ENCODE measurements at places on chromosomes 2 and 18.

DNA sequence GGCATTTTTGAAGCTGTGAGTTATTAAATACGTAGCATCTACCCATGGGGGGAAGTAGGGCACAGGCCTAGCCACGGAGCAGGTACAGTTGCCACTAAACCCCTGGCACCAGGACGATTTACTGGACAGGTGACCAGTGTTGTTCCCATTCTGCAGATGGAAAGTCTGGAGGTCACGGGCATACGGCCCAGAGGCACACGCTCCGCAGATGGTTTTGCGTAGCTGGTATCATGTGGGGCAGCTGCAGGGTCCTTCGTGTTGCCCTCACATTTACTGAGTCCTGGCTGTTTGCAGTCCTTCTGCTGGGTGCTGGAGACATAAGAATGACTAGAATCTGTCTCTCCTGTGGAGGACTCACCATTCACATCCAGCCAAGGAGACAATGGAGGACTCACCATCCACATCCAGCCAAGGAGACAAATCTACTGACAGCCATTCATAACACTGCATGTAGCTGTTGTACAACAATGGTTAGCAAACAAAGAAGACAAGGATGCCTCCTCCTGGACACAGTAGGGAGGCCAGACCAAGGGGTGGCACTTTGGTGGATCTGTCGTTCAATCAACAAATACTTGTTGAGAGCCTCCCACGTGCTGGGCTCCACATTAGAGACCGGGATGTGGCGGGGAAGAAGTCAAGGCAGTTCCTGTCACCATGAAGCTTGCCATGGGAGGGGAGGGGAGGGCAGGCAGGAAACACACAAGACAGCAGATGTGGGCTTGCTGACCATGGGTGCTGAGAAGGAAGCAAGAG, 24.9 kb downstream of the TWIST2 start:
- DNase-seq, result no peak

DNA sequence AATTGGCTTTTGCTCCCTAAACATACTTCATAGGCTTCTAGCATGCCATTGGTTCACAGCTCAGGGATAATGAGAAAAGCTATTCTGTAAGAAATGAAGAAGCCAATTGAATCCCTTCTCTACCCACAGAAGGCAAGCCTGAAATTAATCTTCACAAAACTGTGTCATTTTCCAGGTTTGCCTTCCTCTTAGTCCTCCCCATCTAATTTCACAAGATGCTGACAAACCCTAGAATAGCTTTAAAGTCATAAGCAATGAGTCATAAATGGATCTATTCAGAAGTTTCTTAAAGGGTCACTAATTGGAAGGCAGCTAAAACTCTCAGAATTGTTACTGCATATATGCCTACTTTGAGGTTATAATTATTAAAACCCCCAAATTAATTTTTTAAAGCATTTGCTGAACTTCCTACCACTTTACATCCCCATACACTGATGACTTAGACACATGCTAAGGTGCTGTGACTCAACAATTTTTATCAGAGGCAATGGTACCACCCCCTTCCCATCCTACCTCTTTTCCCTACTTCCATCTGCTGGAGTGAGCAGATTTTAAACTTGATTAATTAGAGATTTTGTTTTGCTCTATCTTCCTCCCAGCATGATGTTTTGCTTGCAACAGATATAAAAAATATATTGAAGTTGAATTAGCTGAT, 51.3 kb upstream of the NABP1 start:
- DNase-seq, result no peak

DNA sequence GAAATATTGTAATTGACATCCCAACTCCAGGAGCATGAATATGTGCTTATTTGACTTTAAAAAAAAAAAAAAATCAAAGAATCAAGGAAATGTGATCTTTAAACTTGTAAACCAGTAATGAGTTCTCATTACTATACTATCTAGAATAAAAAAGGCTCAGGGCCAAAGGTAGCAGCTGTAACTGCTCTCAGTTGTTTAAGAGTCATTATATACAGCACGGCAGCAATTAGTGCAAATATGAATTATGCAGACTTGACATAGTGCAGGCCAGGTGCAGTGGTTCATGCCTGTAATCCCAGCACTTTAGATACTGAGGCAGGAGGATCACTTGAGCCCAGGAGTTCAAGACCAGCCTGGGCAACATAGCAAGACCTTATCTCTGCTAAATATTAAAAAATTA, 125.7 kb upstream of the TTC39C start:
- no peak for DNase-seq

DNA sequence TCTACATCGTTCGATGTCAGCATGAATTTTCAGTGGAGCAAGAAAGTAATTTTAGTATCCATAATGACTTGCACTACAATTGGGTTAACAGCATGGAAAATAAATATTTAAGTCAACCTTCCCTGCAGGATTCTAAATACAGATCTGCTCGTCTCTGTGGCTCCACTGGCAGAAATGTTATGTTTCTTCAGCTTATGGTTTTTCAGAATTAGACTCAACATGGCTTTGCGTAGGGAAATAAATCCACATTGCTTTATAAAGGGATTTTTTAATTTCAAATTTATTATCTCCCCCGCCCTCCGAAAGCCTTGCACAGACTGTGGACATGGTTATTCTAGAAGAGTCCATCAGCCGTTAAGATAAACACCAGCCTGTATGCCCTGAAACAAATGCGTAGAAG, 18.2 kb downstream of the TNFRSF11A start:
- DNase-seq, result no peak

GRCh38 chr18:5294113-5294456, 1.4 kb downstream of the ZBTB14 start:
- no peak for DNase-seq

DNA sequence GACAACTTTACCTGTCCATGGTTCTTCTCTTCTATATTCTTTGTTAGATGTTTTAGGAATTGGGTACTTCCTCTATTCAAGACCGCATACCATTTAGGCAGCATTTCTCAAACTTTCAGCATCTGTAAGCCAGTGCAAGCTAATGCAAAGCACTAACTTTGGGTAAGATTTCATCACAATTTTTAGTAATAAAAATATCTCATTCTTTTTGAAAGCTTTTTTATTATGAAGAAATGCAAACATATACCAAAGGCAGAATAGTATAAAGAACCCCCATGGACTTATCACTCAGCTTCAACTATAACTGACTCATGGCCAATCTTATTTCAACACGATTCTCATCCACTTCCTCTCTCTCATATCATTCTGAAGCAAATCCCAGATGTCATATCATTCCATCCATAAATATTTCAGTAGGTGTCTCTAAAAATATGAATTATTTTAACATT, 32.9 kb downstream of the INO80C start:
- no peak for DNase-seq

GRCh38 chr2:47897883-47898731, 8.2 kb downstream of the FBXO11 start:
- no peak for DNase-seq

DNA sequence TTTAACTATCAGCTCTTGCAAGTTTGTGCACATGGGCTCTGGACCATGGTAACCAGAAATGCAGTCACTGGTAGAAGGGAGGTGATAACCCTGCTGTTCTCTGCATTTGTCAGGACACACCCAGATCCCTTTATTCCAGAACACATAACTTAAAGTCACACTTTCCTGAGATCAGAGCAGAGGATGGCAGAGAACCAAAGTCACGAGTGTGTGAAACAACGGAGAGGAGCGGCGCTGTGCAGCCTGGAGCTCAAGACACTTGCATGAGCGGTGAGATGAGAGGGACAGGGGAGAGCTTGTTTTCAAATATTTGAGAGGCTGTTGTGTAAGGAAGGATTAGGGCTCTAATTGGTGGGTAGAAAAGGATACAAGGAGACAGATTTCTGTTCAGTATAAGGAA, 43.3 kb upstream of the AAK1 start:
- no peak for DNase-seq

DNA sequence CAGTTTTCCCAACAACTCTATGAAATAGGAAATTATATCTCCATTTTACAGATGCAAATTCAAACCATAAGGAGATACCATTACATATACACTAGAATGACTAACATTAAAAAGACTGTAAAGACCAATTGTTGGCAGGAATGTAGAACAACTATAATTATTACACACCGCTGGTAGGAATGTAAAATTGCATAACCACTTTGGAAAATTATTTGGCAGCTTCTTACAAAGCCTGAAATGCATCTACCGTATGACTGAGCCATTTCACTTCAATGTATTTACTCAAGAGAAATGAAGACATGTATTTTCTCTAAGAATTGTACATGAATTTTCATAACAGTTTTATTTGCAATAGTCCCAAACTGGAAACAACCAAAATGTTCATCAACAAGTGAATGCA, 189.1 kb upstream of the BCL2L11 start:
- DNase-seq, result no peak

DNA sequence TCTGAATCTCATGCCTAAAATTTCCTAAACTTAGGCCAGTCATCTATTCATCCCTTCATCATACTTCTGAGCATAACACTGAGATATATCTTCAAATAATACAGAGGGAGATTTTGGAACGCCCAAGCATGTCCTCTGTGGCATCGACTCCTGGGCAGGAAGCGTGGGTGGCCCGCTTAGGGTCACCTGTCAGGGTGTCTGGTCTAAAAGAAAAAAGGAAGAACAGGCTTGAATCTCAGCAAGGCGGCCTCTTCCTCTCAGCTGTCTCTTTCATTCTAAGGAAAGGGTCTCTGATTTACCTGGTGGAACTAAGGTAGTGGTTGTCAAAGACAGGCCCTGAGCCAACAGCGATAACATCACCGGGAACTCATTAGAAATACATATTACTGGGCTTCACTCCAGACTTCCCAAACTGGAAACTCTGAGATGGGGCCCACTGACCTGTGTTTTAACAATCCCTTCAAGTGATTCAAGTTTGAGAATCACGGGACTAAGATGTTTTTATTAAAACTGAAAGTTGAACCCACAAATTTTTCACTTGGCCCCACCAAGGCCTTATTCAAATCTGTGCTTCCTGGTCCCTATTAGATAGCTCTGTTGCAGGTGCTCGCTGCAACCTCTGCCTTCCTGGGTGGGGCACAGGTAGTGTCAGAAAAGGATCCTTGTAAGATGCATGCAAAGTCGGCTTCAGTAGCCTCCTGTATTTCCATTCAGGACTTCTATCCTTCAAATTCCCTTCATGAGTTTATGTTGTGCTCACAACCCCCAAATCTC, 162.3 kb upstream of the CCDC68 start:
- no peak for DNase-seq

- DNase-seq, result no peak
These were observed 395.1 kb downstream of the FBXO15 start for GRCh38 chr18:73752546-73752945.

- DNase-seq, result no peak
These were observed 123.6 kb upstream of the CDCA7 start for GRCh38 chr2:173231042-173231441.

GRCh38 chr2:160431441-160431840, 62.2 kb downstream of the RBMS1 start:
- DNase-seq, result no peak

DNA sequence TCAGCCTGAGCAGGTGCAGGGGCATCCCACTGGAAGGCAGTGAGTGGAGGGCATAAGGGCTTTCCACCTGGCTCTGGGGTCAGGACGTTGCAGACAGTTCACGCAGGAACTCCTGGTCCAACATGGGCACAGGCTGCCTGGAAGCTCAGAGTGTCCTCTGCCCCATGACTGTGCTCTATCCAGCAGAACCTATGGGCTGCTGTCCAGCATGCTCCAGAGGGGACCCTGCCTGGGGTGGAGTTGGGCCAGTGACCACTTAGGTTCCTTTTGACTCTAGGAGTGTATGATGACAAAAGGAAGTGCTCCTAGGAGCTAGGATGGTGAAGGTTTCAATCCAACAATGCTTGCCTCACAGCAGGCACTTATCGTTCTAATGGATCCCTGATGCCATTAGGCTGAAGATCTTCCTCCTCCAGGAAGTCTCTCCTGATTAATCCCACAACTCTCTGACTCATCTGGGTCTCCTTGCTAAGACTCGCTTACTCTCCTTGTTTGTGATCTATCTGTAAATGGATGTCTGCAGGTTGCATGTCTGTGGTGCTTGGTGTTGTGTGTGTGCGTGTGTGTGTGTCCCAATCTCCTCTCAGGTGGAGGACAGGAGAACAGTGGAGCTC, 224.0 kb downstream of the CELF4 start:
- DNase-seq, result no peak

DNA sequence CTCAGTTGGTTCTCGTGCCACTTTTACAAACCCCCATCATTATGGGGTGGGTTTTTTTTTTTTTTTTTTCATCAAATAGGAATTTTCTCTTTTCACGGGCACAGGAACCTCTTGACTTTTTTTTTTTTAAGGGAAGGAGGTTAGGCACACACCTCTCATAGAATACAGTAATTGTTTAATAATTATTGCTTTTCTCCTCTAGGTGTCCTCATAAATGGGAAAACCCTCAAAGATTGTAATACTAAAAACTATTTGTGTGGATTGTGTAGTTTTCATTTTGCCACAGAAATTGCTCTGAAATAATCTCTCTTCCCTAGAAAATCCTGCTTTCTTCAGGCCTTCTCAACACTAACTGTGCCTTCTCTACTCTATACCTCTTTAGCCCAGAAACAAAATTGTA, 147.3 kb downstream of the GREB1L start:
- no peak for DNase-seq

DNA sequence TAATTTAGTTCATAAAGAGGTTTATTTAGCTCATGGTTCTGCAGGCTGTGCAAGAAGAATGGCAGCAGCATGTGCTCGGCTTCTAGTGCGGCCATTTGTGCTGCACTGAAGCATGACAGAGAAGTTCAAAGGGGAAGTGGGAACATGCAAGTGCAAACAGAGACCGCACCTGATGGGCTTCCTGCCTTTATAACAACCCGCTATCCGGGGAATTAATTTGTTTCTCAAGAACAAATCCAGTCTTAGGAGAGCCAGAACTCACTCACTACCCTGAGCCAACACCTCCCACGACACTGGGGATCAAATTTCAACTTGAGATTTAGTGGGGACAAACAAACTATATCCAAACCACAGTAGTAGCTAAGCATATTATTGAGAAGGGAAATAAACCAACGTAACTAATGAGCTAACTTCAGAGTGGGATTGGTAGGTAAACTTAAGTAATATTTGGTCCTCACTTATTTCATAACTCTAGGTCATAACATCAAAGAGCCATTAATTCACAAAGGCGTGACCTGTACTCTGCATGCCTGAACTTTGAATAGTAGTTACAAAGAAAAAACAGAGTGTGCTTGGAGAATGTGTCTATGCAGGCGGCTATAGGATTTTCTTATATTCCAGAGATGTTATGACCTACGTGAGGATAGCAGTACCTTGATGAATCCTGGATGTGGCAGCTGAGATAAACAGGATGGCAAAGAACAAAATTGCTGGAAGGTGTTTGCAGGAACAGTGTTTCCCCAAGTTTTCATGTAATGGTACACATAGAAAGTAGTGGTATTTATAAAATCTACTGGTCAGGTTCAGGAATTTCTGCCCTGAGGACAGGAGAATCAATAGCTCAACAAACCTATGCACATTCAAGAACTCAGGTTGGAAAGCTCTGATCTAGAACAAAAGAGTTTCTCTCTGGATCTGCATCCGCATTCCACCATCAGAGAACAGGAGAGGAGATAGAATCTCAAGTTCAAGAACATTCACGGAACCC, 845.9 kb upstream of the ID2 start:
- DNase-seq, result no peak

GRCh38 chr18:45688833-45689232, 35.1 kb upstream of the SLC14A1 start:
- no peak for DNase-seq

Data from frontal cortex (tissue), 4 donors.